Kidney (tissue), 22 donors: ENCODE measurements at places on chromosomes 12 and 14.

DNA sequence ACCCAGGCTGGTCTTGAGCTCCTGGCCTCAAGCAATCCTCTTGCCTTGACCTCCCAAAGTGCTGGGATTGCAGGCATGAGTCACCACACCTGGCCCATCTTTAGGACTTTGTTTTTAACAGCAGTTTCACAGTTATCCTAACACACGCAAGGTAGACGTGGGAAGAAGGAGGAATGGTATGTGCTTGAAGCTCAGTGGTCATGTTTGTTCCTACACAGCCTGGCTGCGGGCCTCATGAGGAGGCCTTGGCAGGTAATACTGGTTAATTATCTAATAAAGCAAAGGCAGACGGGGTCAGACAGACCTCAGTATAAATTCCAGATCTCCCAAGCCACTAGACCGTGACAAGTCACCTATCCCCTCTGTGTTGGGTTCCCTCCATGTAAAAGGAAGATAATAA, 271.8 kb downstream of the PCNX1 start:
- no peak for DNase-seq

DNA sequence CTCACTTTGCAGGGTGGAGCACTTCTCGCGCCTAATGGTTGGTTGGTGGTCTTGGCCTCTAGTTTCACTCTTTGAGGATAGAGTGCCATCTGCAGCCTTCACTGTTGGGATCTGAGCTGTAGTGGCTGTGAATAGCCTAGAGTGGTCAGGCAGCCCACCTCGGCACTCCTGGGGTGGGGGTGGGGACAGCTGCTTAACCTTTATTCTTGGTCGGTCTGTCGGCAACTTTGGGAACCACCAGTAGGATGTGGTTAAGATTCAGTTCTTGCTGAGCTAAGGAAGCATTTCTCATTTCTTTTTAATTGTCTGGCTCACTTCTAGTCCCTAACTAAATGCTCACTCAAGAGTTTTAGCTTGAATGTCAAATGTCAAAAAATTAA, 21.1 kb downstream of the TMBIM6 start:
- no peak for DNase-seq

- no peak for DNase-seq
Measured at GRCh38 chr14:57487771-57488170, 5.9 kb downstream of the CCDC198 start.

DNA sequence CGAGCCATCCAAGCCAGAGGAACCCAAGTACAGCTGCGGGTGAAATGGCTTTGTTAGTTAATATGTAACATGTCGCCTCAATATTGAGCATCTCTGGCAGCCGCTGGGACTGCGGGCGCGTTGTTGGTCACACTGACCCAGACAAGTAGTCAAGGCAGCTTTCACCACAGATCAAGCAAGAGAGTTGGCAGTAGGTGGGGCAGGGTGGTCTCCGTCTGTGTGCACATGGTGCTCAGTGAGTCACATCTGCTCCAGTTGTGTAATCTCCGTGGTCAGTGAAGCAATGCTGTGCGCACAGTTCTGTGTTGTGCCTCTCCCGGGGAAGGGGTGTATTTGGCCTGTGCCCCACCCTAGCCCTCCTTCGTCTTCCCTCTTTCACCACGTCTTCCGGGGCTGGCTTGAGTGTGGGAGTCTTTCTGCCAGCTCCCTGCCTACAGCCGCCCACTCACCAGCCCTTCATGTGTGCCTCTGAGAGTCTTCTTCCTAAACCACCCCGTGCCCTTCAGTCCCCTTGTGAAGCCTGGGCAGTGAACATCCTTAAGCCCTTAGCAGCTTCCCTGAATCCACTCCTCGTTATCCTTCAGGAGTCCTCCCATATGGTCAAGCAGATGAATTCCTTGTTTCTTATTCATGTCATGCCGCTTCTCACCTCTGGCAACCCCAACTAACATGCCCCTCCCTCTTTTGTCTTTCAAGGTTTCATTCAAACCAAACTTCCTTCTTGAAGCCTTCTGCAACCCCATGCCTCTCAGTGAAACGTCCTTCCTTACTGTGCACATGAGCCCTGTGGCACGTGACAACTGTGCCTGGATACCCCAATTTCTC, 242.1 kb downstream of the CACNA1C start:
- DNase-seq, result no peak

DNA sequence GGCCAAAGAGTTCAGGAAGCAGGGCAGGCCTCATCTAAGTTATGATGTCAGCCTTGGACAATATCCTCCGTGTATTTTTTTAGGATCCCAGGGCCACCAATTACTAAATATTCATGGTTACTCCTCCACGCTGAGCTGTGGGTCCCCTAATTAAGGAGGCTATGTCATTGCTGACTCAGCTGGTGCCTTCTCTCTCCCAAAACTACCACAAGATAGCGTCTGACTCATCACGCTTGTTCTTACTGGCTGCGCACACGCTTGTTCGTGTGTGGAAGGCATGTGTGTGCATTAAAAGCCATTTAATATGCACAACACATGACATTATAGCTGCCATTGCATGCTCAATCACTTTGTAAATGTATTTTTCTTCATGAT, 78.3 kb downstream of the GSC start:
- DNase-seq, result no peak

GRCh38 chr12:32868885-32869284, 27.7 kb downstream of the PKP2 start:
- DNase-seq, result no peak

DNA sequence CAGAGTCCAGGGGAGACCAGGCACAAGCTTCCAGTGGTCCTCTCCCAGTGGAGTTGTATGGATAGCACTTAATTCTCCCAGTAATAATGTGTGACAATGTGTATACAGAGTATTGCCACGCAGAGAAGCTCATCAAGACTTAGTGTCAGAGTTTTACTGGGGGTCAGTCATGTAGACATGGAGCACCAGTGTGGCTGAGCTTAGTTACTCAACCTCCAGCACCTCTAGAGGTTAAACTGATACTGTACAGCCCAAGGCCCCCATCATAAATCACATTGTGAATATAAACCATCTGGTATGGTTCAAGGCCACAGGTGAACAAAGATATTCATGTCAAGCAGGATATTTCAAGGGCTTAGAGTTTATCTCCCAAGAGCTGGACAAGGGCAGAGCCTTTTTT, 378.1 kb upstream of the TMPO start:
- no peak for DNase-seq

DNA sequence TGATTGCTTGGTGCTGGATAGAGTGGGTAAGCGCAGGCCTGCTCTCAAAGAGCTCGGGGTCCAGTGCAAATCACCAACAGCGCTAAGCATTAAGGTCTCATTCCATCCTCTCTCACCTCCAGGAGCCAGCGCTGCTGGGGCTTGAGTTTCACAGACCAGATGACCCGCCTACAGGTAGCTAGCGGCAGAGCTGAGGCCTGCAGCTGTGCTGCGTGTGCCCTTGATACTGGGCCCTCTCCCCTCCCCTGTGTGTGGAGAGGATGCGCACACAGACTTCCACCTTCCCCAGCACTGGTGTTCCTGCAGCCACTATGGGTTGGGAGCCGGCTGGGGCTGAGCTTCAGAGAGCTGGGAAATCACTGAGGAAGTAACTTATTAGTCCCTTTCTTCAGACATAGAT, 149.9 kb downstream of the CALM1 start:
- DNase-seq, result no peak

DNA sequence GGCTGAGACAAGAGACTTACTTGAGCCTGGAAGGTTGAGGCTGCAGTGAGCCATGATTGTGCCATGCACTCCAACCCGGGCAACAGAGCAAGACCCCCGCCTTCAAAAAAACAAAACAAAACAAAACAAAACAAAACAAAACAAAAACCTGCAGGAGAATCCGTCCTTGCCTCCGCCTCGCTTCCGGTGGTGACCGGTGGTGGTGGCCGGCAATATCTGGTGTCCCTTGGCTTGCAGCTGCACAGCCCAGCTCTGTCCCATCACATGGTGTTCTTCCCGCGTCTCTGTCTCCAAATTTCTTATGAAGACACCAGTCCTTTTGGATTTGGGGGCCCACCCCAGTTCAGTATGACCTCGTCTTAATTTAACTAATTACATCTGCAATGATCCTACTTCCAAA, 10.0 kb downstream of the SMIM41 start:
- no peak for DNase-seq

DNA sequence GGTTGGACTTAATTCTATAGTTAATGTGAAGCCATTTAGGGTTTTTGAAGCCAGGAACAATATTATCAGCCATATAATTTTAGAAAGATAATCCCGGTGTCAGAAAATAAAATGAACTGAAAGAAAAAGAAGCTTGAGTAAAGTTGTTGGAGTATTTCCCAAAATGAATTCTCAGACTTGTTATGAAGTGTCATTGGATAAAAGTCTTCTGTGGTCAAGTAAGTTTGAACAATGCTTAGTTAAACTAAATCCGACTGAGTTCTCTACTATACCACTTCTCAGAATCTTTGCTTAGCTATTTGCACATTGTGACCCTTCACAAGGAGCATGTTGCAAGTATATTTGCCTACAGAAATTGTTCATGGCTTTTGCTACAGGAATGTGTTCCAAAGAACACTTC, 17.5 kb upstream of the FLRT2 start:
- no peak for DNase-seq
